ENCODE measurements at places on chromosomes 6 and 20. TPM values are rescaled to one million over a fixed set of nuclear protein-coding genes. Genes with fewer than 3 reads are reported as not detected.
A peak's percentile ranks its signal among the peaks of the same experiment; 100 is the strongest.

GRCh38 chr6:54108271-54108670 is 3.0 kb upstream of the MLIP start:
- no peak for DNase-seq

DNA sequence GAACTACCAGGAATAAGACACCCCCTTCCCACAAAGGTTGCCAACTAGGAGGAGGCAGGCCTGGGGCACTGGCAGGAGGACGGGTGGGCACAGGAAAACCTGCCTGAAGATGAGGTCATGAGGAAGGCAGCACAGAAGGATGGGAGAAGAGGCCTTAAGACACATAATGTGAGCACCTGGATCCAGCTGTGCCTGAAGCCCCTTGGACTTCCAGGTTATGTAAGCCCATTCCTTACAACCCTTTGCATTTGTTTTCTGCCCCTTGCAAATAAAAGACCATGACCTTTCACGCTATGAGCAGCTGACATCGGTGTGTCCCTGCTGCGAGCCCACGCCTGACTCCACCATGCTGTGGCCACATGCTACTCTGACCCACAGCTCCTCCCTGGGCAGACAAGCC is 23.4 kb downstream of the KCNQ2 start:
- no peak for DNase-seq

DNA sequence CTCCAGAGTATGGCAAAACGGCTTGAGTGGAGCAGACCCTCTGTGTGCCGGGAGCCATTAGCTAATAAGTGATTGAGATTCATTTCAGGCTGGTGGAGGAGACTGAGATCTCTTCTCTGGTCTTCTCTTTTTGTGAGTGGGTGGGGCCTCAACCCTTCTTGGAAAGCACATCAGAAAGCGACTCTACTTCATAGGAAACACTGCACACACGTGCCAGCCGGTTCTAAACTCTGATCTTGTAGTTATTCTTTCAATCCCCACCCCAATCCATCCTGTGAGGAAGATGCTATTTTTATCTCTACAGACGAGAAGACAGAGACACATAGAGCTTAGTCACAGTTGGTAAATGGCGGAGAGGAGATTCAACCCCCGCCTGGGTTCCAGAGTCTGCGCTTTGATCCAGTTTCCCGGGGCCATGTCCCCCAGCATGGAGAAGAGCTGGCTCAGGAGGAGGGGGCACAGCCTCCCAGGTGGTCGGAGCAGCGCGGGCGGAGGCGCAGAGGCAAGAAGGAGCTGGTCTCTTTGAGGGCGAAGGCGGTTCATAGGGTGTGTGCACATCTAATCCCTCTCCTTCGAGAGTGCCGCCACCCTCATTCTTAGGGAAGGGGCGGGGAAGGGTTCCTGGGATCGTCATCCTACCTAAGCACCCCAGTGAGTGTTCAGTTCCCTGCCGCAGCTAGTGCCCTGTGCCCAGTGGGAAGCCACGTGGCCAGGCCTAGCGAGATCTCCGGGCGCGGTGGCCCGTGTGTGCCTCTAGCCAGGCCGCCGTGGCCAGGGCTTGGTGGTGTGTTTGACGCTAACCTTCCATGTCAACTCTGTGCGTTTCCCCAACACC is 49.0 kb upstream of the TAGAP start:
- no peak for DNase-seq

DNA sequence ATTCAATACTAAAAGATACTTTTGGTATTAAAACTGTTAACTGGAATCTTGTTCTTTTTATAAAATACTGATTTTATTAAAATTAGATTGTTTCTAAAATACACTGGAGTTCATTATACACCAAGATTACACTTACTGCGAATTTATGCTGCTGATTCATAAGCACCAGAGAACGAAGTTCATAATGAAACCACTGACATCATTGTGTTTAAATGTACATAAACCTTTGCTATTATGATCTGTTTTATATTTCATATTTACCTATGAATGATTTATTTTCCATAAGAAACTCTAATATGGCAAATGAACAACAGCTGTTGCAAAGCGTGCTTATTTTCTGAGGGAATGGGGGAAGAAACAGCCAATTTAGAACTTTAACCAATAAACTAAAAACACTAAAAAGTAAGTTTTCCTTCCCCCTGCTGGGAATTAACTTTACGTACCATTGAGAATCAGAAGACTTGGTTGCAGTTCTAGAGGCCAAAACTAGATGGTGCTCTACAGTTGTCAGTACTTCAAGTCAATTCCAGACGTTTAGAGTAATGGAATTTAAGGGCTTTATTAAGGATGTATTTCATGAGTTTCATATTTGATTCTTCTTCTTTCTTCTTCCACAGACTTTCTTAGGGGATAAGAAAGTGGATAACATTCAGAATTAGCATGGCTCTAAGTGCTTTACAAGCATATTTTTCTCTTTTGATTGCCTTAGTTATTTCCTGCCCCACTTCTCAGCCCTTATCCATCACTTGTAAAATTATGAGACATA is 30.8 kb upstream of the COL19A1 start:
- DNase-seq: peak; percentile 43

DNA sequence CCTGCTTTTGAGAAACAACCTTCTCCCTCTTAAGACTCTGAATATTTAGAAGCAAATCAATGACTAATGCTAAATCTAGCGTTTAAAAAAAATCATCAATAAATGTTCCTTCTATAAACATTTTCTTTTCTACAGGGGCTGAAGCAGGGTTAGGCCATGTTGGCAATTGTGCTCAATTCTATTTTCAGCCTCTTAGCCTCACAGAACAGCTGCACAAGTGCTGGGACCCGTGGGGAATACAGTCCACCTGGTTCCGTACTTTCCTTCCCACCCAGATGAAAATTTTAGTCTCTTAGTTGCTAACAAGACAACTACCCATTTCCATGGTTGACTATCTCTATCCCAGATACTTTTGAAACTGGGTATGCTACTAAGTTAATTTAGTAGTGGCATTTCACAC is 138.6 kb downstream of the RPS12 start:
- DNase-seq: no peak

DNA sequence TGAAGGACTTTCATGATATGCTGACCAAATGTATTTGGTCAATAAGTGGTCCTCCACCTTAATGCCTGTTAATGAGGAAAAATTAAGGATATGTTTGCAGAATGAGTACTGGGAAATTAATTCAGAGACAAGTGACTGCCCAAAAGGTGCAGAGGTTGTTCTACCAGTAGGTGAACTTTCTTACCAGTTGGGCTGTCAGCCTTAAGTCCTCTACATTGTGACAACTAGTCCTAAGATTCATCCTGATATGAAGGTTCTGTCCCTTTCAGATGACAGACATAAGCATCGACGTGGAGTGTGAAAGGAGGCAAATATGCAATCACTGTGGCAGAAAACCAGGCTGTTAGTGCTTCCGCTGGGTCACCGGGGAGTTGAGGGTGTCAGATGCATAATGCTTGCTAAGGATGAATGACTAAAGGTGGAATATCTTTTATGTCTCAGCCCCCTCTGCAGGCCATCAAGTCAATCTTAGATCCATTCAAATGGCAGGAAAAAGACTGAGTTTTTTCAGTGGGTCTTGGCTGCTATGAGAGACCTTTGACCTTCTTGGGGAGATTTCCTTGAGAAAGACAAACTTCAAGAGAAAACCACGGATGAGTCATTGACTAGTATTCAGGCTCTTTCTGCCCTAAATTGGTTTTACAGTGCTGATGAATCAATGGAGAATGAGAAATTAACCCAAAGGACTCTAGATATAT is 226.0 kb downstream of the TPBG start:
- no peak for DNase-seq

GRCh38 chr6:154945271-154945890 is 49.7 kb upstream of the TIAM2 start:
- DNase-seq: no peak

- DNase-seq: no peak
Measured at GRCh38 chr6:91704531-91704930, 1117.7 kb upstream of the MAP3K7 start.

DNA sequence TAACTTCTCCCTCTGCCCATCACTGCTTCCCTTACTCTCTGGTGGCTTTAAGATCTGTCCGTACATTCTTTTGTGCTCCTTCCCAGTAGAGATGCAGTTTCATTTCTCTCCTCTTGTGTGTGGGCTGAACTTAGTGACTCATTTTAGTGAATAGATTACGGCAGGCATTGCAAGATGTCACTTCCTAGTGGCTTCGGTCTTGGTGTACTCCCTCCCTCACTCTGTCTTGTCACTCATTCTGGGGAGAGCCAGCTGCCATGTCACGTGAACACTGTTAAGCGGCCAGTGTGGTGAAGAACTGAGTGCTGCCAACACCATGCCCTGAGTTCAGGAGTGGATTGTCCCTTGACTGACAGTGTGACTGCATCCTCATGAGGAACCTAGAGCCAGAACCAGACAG is 115.9 kb downstream of the OTOR start:
- DNase-seq: no peak

- no peak for DNase-seq
Measured at GRCh38 chr6:166530211-166531095, 56.0 kb downstream of the RAMACL start.

The ZNF334 gene
- polyA plus RNA-seq: 24.1 TPM

- DNase-seq: no peak
Measured at GRCh38 chr6:104421650-104422049, 438.1 kb downstream of the HACE1 start.

DNA sequence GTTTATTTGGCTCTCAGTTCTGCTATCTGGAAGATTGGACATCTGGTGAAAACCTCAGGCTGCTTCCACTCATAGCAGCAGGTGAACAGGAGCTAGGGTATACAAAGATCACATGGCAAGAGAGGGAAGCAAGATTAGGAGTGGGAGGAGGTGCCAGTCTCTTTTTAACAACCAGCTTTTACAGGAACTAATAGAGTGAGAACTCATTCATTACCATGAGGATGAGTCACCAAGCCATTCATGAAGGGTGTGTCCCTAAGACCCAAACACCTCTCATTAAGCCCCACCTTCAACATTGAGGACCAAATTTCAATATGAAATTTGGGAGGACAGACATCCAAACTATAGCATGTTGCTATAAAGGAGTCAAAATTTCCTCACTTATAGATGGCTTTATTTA is 85.4 kb upstream of the HCRTR2 start:
- DNase-seq: no peak

- no peak for DNase-seq
Measured at GRCh38 chr6:90217506-90218127, 79.0 kb downstream of the BACH2 start.

The NPBWR2 gene
- not detected for polyA plus RNA-seq

The ADGRF5 gene
- polyA plus RNA-seq: 24.4 TPM

DNA sequence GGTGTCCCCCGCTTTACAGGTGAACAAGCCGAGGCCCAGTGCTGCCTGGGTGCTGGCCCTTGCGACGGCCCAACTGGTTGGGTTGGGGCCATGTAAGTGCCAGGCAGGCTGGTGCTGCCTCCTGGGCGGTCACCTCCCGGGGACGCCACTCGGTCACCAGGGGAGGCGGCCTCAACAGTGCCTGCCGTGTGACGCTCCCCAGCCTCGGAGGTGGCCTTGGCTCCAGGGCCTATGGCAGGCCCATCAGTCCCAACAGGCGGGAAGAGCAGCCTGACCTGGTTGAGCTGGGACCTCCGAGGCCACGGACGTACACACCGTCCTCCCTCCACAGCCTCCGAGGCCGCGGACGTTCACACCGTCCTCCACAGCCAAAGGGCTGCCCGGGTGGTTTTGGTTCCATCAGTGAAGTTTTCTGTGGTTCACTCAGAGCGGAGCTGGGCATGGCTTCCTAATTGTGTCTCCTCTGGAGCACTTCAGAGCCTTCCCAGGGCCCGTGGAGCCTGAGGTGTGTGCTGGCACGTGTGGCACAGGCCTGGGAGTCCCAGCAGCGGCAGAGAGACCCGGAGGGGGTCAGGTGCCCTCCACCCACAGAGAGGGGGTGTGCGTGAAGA is 19.3 kb upstream of the SLCO4A1 start:
- no peak for DNase-seq

DNA sequence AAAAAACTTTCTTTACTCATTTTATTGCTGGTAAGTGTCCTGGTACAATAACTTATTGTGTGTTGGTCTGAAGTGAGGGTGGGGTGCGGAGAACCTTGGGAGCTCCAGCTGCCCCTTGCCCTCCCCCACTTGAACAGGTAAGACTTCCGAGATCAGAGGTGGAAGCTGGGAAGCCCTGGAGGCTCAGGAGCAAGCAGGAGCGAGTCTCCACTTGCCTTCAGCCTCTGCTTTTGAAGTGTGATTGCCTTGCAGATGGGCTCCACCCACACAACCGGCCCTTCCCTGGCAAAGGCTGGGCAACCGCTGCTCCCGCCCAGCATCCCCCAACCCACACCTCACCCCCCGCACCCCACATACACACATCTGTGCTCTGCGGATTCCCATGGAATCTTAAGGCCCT is 179.6 kb downstream of the TFAP2C start:
- DNase-seq: no peak

- no peak for DNase-seq
Measured at GRCh38 chr20:10524034-10524476, 89.0 kb downstream of the SLX4IP start.

GRCh38 chr20:37189416-37190016 is 10.2 kb upstream of the MROH8 start:
- no peak for DNase-seq

GRCh38 chr20:7772371-7772770 is 167.9 kb downstream of the HAO1 start:
- no peak for DNase-seq

The GPX5 gene
- not detected for polyA plus RNA-seq

- no peak for DNase-seq
Measured at GRCh38 chr6:31092769-31093505, 19.4 kb downstream of the C6orf15 start.

DNA sequence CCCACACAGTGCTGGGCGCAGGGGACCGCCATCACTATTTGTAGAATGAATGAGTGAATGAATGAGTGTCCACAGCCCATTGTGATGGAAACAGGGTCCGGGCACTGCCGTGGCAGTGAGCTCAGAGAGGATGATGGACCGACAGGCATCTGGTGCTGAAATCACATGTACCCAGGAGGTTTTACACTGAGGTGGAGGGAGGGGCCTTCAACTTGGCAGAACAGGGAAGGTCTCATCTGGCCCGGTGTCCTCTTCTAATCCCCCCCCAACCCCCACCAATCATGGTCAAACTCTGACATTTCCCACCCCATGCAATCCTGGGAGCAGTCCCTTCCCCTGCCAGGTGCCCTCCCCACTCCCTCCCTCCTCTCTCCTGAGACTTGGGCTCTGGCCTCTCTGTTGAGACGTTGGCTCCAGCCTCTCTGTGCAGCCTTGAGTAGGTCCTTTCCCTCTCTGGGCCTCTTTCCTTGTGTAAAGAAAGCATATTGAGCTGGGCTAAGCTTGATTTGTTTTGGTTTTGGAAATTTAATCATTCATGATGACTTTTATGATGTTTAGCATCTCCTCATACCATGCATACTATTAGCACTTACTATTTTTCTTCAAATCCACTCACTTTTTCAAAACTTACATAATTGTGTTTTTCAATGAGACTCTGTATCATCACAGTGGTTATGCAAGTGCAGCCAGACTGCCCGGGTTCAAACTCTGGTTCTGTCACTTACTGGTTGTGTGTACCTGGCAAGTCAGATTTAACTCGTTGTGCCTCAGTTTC is 10.8 kb downstream of the KIAA1755 start:
- DNase-seq: no peak

DNA sequence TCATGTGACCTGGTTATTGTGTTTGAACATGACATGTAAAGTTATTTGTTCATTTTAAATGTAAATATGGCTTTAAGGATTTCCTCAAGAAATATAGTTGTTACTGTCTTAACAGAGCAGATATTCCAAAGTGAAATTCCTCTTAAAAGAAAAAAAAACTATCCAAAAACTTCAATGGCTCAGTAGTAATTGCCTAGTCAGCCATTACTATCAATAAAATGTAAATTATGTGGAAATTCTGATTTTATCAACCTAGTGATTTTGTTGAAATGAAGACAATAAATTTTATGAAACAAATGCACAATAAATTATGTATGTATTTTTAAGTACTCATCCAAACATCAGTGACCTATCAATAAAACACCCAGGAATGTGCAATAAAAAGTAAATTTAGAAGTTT is 463.3 kb downstream of the TENT5A start:
- DNase-seq: no peak

Measured in renal pelvis (tissue), 12 donors.